ENCODE measurements at places on chromosomes 7 and 10.

DNA sequence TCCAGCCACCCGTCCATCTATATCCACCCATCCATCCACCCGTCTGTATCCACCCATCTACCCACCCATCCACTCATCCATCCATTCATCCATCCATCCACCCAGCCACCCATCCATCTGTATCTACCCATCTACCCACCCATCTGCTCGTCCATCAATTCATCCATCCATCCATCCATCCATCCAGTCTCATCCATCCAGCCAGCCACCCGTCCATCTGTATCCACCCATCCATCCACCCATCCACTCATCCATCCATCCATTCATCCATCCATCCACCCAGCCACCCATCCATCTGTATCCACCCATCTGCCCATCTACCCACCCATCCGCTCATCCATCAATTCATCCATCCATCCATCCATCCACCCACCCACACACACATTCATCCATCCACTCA is 73.2 kb downstream of the UNCX start:
- no peak for DNase-seq

DNA sequence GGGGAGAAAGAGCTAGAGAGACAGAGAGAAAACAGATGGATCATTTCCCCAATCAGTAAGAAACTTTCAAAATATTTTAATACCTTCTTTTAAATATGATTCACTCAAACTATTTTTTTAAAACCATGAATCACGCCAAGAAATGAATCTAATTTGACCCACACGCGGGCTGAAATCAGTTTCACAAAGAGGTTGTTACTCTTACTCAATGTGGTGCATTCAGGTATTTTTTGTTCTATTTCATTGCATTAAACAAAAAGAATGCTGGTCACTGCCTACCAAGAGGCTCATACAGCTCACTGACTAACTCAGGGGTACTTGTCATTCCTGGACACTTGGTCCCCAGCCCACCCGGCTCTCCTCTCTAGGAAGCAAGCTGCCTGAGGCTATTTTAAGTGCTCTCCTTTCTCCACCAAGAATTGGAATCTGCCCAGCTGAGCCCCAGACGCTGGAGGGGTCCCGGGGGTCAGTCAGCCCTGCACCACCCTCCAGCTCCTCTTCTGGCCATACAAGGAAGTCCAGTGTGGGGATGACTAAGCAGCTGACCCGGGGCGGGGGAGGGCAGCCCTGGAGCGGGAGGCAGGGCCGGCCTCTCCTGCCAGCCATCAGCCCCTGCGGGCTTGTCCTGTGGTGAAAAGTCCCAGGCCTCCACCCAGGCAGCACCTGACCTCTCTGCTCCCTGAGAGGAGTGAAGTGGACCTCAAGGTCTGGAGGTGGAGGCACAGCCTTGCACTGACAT is 21.7 kb upstream of the PFKP start:
- no peak for DNase-seq

DNA sequence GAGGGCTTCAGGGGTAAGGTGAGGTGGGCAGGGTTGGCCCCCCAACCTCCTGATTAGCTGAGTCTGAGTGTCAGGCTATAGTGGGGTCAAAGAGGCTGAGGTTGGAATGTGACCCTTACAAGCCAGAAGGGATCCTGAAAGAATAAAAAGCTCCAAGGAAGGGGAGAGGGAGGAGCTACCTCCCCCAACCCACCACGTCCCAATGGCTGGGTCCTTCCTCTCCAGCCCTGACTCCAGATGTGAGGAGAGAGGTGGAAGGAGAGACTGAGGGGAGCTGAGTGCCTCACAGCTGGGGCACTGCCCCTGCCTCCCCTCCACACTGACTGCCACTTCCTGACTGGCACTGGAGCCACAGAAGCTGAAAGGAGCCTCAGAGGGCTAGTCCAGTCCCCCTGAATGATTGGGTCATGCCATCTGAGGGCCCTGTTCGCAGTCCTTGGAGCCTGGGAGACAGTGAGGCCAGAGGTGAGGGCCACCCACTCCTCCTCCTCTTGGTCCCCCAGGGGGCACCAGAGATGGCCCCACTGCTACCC is 20.6 kb downstream of the IMPDH1 start:
- no peak for DNase-seq

DNA sequence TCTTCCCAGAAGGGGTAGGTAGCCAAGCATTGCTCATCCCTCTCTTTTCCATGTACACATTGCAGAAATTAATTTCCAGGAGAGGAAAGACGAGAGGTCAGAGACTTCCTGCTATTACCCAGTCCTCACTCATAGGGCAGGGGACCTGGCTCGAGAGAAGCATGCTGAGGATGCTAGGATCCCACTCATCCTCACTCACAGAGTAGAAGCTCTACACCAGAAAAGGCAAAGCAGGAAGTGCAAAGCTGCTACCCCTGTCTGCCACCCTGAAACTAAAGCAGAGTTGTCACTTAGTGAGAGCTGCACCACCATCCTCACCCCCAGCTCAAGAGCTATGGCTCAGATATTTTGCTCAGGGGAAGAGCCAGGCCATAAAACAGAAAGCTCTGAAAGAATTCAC is 9.9 kb downstream of the OR9A2 start:
- no peak for DNase-seq

DNA sequence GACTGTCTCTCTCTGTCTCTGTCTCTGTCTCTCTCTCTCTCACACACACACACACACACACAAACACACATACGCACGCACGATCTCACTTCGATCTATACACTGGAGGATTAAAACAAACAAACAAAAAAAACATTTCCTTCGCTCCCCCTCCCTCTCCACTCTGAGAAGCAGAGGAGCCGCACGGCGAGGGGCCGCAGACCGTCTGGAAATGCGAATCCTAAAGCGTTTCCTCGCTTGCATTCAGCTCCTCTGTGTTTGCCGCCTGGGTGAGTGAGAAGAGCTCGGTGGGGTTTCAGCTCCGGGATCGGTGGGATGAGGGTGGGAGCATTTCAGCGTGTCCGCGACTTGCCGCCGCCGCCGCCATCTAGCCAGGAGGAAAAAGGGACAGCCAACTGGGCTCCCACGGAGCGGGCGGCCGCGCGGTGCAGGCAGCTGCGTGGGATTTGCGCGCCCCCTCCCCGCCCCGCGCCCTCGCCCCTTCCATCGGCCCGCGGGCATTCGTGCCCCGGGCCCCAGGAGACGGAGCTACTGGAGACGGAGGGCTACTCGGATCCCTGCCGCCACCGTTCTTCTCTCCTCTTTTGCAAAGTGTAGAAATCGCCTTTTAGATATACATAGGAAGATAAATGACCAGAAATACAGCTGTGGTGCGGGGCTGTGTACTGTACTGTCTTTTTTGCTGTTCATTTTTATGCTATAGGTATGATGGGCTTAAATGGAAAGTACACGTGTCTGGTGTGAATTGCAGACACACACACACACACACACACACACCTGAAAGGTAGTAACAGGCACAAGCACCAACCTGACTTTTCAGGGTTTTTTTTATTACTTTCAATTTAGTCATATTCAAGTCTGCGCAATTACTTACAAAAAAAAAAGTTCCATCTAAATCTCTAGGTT is 581 bp downstream of the PTPRZ1 start:
- no peak for DNase-seq

DNA sequence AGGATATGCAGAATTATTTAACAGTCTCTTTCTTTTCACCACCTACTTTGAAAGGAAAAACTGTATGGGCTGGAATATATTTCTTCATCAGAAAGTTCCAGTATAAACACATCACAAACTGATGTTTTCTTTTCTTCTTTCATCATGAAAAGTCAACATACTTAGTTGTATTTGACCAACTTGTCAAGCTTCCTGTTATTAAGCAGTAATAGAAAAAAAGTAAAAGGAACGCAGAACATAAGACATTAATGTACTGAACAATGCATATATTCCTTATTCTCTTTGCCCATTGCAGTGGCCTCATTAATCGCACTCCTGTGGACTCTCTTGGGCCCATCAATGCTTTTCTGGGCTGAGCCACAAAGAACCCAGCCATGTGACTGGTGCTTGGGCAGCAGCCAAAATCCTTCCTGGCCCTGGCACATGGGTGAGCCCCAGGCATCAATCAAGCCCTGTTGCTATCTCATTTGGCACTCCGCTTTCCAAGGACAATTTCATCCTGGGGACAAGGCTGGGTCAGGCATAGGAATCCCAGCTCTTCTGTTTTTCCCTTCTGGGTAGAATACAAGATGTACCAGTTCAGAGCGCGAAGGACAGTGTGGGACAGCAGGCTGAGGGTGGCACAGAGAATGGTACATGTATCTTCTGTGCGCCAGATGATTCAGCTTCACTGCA is 42.3 kb downstream of the RHOBTB1 start:
- DNase-seq, result no peak

Data from activated T-cell treated with anti-CD3 and anti-CD28 coated beads for 1 hour (primary cell).